Cardiac ventricle fibroblast (primary cell): ENCODE measurements at places on chromosomes 12 and 14. TPM values are rescaled to one million over a fixed set of nuclear protein-coding genes. Genes with fewer than 3 reads are reported as not detected.

The LIN7A gene
- total RNA-seq, result 7.1 and 14.1 TPM in 2 replicates

The SOS2 gene
- total RNA-seq, result 9.0 and 11.6 TPM in 2 replicates

The PIWIL1 gene
- total RNA-seq, result not detected in 2 replicates

The METTL1 gene
- 10.1 and 13.0 TPM in 2 replicates for total RNA-seq

The NDUFA9 gene
- total RNA-seq, result 16.9 and 33.4 TPM in 2 replicates

The RAB15 gene
- total RNA-seq, result 3.4 and 4.2 TPM in 2 replicates

The CLEC9A gene
- total RNA-seq, result not detected in 2 replicates

The ZFC3H1 gene
- total RNA-seq, result 20.3 and 31.3 TPM in 2 replicates

The CYP46A1 gene
- total RNA-seq, result 0.19 and 0.54 TPM in 2 replicates

The DNAJC22 gene
- total RNA-seq, result 0.81 TPM in 1 of 2 replicates, not detected in the other

The ART4 gene
- total RNA-seq, result 12.4 and 15.6 TPM in 2 replicates

The CBLN3 gene
- 6.6 and 15.3 TPM in 2 replicates for total RNA-seq

The MAP1LC3B2 gene
- total RNA-seq, result 0.24 and 0.37 TPM in 2 replicates
